Stimulated activated CD8-positive, alpha-beta memory T cell treated with anti-CD3 and anti-CD28 coated beads, Interleukin-4, amount 100 ng/mL, for 1 hour (primary cell): ENCODE measurements at places on chromosomes 5 and 9.

GRCh38 chr5:173093606-173094005 lies 37.5 kb downstream of the CREBRF start:
- no peak for DNase-seq

- no peak for DNase-seq
Observed at GRCh38 chr5:151384106-151384505, 36.7 kb upstream of the SLC36A2 start.

GRCh38 chr5:34976347-34976746 lies 47.0 kb downstream of the DNAJC21 start:
- DNase-seq, result no peak

DNA sequence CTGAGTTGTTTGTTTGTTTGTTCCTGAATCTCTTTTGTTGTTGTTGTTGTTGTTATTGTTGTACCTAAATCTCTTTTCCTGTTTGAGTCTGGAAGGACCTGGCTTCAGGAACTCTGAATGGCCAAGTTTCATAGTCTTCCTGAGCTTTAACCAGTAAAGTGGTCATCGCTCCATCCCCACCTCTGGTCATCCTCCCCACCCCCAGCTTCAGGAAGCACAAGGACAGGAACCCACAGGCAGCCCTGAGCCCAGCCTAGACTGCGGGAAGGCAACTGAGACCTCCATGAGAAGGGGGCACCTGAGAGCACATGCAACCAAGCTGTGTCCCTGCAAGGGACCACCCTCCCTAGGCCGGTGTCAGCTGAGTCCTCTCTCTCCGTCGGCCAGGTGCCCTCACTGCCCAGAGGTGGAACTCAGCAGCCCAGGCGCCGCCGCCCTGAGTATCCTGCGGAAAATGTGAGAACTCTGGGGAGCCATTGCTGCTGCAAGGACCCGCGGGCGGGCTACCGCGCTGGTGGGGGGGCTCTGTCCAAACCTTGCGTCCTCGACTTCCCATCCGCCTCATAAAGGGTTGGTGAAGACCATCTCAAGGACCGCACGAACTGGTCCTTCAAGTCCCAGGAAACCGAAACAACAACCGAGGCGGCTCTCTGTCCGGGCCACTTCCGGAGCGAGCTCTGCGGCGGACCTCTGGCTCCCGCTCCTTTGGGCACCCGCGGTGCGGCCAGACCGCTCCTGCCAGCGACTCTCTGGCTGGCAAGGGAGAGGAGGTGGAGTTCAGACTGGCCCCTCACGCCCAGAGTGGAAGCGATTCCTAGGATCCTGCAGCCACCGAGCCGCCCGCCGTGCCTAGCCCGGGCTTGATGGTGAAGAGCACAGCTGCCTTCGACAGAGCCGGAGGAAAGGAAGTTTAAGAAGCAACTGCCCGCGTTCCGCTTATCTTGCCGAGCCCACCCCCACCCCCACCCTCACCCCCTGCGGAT lies 4.2 kb downstream of the BARX1 start:
- no peak for DNase-seq

DNA sequence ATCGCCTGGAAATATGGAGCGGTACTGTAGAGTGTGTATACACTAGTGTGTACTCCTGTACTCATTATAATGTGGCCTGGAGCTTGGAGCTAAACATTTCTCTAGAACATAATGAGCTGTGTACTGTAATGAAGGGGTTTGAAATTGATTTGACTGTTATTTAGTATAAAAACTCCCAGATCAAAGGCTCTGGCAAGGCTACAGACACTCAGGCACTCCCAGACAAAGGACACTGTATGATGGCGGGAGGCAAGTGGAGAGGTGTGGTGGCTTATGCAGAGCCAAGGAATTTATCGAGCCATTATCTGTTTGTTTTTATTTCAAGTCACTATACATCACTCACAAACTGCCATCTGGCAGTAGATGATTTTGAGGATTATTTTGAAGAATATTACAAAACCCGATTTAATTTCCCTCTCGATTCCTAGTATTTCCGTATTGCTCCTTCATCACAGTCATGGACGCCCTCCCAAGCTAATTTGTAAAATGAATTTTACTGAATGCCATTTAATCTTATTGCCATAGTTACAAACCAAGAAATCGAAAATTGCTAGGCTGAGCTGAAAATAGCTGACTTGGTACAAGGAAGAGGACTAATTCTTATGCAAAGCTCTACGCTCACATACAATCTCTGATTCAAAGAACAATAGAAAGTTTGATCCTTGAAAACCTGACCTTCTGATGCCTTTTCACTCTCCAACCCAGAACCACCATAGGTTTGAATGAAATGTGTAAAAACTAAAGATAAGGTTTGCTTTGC lies 240.2 kb upstream of the SEMA6A start:
- no peak for DNase-seq

DNA sequence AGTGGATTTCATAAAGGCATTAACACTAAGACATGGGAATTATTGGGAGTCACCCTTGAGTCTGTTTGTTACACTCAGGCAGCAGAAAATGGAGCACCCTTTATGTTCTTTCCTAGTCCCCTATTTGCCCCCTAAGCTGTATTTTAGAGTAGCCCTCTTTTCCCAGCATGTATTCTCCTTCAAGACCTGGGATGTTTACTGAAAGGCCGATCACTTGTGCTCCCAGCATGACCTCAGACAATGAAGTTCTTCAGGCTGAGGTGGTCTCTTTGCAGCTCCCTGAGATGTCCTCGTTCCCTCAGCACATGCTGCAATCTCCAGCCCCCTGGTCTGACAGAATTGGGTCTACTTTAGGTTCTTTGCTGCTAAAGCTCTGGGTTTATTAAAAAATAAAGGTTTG lies 169.7 kb downstream of the YTHDC2 start:
- no peak for DNase-seq

DNA sequence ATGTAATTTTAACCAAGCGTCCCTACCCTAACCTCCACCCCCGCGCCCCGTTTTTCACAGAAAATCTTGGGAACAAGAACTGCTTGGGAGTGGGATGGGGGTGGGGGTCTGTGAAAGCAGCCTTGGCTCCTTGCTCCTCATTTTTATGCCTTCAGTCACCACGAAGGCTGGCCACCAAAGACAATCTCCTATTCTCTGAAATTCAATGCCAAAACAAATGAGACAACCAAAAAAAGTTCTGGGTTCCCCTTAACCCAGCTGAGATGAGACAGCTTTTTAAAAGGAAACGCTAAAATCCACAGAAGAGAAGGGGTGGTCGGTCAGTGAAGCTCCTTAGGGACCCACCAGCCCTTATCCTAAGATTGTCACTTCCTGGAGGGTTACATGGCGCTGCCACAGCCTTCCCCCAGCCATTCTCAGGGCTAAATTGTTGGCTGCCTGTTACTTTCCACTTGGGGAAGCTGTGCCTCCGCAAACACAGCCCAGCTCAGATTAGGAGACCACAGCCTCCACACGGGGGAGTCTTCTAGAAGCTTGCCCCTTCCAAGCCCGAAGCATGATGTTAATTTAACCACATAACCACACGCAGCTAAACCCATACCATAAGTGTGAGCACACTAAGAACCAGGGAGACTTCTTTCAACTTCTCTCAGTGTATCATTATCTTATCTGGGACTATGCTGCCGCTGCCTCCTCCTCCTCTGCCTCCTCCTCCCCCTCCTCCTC lies 136.3 kb downstream of the FOXD1 start:
- no peak for DNase-seq

DNA sequence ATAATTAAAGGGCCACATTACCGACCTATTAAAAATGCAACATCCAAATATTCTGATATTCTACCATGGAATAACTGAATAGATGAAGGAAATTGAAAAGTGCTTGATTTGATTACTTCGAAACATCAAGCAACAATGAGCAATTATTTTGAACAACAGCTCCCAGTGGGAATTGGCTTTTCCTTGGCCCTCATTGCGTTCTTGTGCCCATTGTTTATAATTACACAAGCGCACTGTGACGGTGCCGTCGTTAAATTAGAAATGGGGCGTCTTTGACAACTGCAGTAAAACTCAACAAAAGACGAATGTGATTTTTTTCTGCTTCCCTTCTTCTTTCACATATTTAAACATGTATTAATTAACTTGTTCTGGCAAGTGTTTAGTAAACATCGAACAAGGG lies 61.6 kb downstream of the CDH6 start:
- no peak for DNase-seq

DNA sequence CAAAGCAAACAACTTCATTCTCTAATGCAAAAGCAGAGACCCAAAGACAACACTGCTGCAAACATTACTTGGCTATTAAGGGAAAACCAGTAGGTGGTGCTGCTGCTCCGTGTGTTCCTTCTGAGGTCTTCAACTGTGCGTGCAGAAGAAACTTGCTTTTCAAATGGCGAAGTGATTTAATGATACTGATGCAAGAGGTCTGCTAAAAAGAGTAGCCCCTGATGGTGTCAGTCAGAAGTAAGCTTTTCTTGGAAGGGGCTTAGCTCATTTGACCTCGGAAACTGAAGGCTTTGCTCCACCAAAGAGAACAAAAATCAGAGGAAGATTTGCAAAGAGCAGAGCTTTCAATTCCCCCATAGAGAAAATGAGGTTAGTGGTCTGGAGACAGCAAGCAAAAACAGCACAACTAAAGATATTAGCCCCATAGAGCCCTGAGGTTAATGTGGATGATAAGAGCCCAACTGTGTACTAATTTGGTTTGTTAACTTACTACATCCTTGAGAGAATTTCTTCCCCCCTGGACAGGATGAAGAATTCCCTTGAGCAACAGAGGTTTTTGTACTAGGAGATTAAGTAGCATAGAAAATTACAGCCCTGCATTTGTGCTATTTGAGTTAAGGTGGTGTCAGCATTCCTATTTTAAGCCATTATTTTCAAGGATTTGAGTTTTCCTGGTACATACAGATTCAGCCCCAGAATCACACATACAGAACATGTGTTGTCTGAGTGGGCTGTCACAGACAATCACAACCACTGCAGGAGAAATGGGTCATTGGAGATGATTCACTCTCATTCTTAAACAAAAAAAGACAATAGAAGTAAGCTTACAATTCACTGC lies 153.2 kb upstream of the C9orf72 start:
- no peak for DNase-seq

DNA sequence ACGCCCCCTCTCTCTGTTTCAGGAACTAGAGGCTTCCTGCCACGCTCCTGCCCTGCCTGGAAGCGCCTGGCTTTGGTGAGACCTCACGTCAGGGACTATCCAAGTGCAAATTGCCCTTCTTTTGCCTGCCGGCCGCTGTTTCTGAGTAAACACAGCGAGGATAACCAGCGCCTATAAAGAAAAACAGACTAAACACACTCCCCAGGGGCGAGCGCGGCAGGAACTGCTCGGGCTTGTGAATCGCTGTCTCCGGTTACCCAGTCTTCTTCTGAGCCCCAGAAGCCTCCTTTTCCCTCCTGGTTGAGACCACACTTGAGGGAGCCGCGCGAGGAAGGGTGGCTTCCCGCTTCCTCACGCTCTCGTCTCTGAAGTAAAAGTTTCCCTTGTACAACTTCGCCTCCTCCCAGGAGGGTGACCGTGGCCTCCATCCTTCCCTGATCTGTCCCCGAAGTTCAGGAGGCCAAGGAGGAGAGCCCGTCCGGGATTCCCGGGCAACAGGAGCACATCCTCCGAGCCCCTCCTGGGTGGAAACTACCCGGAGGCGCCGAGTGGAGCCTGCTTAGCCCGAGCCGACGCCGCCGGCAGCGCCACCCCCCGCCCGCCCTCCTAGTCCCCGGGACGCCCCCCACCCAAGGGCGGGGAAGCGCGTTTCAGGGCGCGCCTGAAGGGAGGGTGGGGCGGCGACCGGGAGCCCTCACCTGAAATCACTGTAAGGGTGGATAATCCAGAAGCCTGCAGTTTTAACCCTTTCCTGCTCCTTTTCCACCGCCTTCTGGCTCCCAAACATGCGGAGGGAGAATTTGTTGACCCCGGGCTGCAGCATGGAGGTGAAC lies 993 bp downstream of the HCN1 start:
- DNase-seq, result no peak

DNA sequence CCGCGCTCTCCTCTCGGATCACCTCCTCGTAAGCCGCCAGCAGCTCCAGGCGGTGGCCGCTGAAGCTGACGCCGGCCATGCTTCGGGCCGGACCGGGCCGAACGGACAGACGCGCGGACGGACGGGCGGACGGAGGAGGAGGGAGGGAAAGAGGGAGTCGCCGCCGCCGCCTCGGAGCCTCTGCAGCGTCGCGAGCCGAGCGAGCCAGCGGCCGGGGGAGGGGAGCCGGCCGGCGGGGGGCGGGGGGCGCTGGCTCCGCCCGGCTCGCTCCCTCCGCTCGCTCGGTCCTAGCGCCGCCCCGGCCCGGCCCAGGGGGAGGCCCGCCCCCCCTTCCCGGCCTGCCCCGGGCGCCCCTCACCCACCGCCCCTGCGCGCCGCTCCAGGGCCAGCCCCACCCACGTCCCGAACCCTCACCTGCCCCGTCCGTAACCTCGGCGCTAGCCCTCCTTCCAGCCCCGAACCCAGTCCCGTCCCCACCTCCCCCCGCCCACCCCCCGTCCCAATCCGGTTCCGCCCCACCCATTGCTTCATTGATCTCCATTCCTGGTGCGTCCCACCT lies at the start of gene DBN1:
TSS of gene DBN1 (minus strand) at position 192 of the 559 bp plus-strand sequence. CDS start at position 79, 113 bp downstream.
- DNase-seq, result no peak

DNA sequence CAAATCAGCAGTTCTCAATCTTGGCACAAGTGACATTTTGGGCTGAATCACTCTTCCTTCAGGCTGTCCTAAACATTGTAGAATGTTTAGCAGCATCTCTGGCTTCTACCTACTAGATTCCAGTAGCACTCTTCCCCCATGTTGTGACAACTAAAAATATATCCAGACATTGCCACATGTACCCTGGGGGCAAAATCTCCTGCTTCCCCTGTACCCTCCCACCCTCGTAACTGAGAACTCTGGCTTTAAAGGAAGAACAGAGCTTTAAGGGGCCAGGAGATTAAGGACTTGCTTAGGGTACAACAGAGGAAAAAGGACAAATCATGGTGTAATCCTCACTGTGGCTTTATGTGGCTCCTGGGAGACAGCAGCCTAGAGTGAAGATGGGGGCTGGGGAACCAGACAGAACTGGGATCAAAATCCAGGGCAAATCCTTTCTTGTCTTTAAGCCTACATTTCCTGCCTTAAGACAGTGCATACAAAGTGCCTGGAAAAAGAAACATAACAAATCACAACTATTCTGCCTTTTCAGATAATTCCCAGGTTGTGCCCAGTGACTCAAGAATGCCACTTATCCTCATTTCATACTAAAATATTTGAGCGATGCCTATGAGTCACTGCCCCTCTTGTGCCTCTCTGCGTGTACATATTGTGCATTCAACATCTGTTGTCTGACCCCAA lies 109.3 kb downstream of the DAPK1 start:
- DNase-seq, result no peak

- no peak for DNase-seq
Observed at GRCh38 chr5:20248118-20248517, 260.1 kb upstream of the CDH18 start.

GRCh38 chr5:100709771-100710170 lies 174.6 kb downstream of the FAM174A start:
- no peak for DNase-seq

- no peak for DNase-seq
Observed at GRCh38 chr5:74885170-74885569, 19.0 kb upstream of the FAM169A start.

- peak; percentile 15 for DNase-seq
Observed at GRCh38 chr5:176596689-176597416, 13.1 kb downstream of the GPRIN1 start.
